Adipose tissue (tissue), 3 donors: ENCODE measurements at places on chromosomes 4 and X. TPM values are rescaled to one million over a fixed set of nuclear protein-coding genes. Genes with fewer than 3 reads are reported as not detected.

The ADH1B gene
- polyA plus RNA-seq: 3,622 TPM

The UCHL1 gene
- polyA plus RNA-seq: 15.1 TPM

The F9 gene
- polyA plus RNA-seq: not detected

The AMOT gene
- polyA plus RNA-seq: 1.4 TPM

The ARHGAP6 gene
- polyA plus RNA-seq: 1.2 TPM

The TMEM187 gene
- polyA plus RNA-seq: 14.3 TPM

The BLOC1S4 gene
- 10.8 TPM for polyA plus RNA-seq

The ETDB gene
- not detected for polyA plus RNA-seq

The FMR1NB gene
- polyA plus RNA-seq: not detected

The CFAP299 gene
- not detected for polyA plus RNA-seq

The GYPA gene
- not detected for polyA plus RNA-seq

The SULT1E1 gene
- polyA plus RNA-seq: 0.10 TPM

The CMC4 gene
- 12.6 TPM for polyA plus RNA-seq

The NPY2R gene
- polyA plus RNA-seq: not detected

The SUPT20HL2 gene
- not detected for polyA plus RNA-seq

The ANKRD50 gene
- 1.5 TPM for polyA plus RNA-seq

The NPNT gene
- 12.7 TPM for polyA plus RNA-seq

The STPG2 gene
- polyA plus RNA-seq: not detected

The DDX53 gene
- polyA plus RNA-seq: not detected

The NWD2 gene
- polyA plus RNA-seq: 0.51 TPM

The LNX1 gene
- polyA plus RNA-seq: 14.1 TPM

The YIPF7 gene
- polyA plus RNA-seq: not detected

The SPANXD gene
- polyA plus RNA-seq: not detected

The MAOB gene
- polyA plus RNA-seq: 7.2 TPM

The MAOA gene
- 72.1 TPM for polyA plus RNA-seq

The GLRA2 gene
- not detected for polyA plus RNA-seq
